ENCODE measurements at places on chromosomes 1 and 21.

DNA sequence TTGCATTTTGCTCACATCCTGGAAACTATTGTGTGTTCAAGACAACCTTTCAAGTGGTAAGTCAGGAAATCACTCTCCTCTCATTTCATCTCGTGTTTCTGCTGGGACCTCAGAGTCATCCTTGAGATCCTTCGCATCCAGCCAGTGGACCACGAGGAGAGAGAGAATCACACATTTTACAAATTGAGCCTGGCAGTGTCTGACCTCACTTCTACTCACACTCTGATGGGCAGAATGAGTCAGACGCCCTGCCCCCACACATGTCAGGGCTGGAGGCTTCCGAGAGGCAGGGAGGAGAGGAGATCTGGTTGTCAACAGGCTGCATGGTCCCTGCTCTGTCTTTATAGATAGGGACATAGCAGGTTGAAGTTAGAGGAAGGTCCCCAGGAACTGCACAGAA is 509.7 kb downstream of the AJAP1 start:
- DNase-seq, result no peak

DNA sequence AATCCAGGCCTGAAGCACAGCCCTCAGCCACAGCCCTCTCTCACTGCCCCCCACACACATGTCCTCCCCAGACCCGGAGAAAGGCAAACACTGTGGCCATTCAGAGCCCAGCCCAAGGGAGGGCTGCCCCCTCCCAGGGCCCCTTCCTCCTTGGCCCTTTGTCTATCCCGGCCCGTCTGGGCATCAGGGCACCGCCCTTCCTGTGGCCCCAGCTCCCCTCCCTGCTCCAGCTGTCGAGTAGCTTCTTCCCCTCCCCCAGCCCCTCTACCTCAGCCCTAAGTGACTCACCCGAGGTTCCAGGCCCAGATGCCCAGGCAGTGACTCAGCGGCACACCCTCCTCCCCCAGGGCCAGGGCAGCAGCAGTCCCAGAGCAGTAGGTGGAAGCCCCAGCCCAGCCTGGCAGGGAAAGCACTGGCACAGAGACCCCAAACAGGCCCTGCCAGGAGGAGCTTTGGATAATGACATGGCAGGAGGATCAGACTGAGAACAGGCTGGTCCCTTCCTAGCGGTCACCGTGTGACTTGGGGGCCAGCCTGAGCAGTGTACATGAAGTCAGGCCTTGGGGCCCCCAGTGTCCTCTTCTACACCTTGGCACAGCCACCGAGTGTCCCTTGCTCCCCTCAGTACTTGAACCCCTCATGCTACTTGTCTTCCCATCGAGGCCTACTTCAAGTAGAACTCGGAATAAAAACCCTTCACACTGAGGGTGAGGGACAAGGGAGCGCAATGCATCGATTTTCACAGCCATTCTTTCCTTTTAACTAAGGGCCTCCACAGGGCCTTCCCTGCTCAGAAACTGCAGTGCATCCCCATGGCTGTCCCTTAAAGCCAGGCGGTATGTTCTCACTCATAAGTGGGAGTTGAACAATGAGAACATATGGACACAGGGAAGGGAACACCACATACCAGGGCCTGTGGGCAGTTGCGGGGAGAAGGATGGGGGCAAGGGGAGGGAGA is 1.0 kb upstream of the S100A2 start:
- DNase-seq, result peak; percentile 92

GRCh38 chr1:47434051-47434842 is 3.6 kb upstream of the FOXD2 start:
- no peak for DNase-seq

GRCh38 chr1:221449801-221450470 is 292.0 kb downstream of the DUSP10 start:
- DNase-seq, result no peak

- no peak for DNase-seq
Measured at GRCh38 chr21:45920824-45921600, 60.6 kb upstream of the COL6A1 start.

- no peak for DNase-seq
Measured at GRCh38 chr1:94971491-94971924, 44.6 kb upstream of the CNN3 start.

DNA sequence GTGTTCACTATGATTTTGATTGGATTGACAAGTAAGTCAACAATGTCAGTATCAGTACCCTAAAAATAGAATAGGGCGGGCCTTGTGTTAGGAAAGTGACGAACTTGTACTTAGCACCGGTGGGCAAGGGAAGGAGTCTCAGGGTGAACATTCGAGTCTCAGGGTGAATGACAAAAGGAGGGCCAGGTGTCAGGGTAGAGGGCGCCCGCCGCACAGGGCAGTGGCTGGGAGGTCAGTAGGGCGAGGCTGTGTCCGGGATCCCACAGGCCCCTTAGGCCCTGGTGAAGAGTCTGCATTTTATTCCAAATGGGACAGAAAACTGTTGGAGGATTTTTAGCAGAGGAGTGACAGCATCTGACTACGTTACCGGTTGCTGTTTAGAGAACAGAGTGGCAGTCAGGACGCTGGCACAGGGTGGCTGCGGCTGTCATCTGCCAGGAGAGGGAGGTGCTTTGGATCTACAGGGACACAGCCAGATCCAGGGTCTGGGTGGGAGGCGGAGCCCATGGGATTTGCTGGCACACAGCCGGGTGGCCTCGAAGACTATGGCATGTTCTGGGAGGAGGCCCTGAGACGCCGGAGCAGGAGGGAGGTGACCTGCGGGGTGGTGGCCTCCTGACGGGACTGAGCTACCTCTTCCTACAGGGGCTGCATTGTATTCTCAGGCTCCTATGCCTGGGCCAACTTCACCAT is 11.0 kb downstream of the AGTRAP start:
- no peak for DNase-seq

- no peak for DNase-seq
Measured at GRCh38 chr1:41399145-41399795, 38.0 kb downstream of the FOXO6 start.

- DNase-seq, result no peak
Measured at GRCh38 chr1:220818421-220819173, 31.9 kb downstream of the MTARC1 start.

DNA sequence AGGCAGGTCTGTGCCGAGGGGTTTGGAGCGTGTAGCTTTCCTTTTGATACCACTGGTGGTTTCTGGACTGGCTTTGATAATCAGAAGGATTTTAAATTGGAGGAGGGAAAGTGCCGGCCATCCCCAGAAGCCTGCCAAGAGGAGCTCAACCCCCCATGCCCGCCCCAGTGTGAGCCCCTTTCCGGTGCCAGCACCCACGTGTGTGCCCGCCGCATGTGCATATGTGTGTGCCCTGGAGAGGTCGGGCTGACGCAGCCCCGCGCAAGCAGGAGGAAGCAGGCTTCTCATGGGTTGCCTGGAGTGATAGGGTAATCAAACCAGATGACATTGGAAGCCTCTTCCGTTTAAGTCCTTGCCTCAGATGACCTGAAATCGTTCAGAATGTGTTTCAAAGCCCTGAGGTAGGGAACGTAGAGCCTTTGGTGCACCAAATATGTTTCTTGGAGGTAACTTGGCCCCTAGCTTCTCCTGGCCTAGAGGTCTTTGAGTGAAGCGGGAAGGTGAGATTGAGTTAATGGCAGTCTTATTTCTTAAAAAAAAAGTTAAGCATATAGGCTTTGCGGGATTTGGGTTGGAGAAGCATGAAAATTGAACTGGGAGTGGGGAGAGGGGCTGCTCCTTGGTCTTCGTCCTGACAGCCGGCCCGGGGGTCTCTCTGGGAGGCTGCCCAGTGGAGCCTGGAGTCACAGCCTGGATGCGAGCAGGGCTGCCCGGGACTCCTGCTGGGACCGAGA is 34.1 kb upstream of the ARHGEF16 start:
- no peak for DNase-seq

GRCh38 chr1:18583326-18583941 is 47.2 kb upstream of the PAX7 start:
- DNase-seq, result no peak

DNA sequence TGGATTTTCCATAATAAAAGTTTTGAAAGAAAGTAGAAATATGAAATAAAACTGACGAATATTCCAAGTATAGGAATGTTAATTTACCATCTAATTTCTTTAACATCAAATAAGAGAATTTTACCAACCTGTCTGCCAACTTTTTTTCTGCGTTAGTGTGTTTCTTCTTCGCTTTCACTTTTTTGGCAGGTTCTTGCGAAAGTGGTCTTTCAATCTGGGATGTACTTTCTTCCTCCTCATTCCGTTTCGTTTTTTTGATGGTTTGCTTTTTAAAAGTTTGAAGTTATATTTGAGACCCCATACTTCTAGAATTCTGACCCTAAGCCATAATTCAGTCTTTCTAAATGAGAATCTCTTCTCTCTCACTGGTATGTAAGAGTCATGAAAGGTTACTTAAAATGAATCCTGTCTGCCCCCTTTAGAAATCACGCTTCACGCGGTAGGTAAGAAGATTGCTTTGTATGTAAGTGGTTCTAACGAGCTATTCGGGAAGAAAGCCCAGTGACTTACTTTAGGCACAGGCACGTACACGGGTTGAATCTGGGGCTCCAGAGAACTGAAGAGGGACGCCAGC is 580 bp downstream of the RBM34 start:
- peak; percentile 48 for DNase-seq

- no peak for DNase-seq
Measured at GRCh38 chr1:209397371-209397770, 186.1 kb upstream of the CAMK1G start.

GRCh38 chr1:182794676-182795201 is 5.2 kb downstream of the NPL start:
- DNase-seq, result no peak

- DNase-seq, result no peak
Measured at GRCh38 chr1:63746129-63746864, 27.5 kb upstream of the ROR1 start.

DNA sequence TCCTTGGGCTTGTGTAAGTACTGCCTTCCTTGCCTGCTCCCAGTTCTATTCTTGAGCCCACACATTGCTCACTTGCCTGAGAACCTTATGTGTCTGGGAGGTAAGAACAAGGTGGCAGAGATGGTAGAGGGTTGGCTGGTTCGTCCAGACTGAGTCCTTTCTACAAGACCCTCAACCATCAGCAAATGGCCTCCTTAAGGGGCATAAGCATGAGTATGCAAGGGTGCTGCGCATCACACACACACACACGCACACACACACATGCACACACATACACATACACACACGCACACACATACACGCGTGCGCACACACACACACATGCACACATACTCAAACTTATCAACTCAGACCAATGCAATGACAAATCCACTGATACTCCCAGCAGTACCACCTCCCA is 56.9 kb downstream of the RHBG start:
- DNase-seq, result no peak

- no peak for DNase-seq
Measured at GRCh38 chr1:6456800-6457466, 9.0 kb downstream of the TNFRSF25 start.

DNA sequence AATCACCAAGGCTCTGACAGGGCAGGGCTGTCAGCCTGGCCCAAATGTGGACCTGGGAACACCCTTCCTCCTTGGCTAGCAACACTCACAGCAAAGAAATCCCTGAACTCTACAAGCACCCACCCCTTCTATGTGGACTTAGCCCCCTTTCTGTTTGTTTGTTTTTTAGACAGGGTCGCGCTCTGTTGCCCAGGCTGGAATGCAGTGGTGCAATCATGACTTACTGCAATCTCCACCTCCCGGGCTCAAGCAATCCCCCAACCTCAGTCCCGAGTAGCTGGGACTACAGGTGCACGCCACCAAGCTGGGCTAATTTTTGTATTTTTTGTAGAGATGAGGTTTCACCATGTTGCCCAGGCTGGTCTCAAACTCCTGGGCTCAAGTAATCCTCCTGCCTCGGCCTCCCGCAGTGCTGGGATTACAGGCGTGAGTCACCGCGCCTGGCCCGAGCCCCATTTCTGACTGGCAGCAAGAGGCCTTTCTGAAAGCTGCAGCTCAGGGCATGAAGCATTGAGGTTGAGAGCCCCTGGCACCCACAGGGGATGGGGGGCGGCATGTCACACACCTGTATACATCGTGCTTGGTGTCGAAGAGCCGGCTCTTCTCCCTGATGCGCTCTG is 16.2 kb downstream of the RIPK4 start:
- DNase-seq, result no peak

DNA sequence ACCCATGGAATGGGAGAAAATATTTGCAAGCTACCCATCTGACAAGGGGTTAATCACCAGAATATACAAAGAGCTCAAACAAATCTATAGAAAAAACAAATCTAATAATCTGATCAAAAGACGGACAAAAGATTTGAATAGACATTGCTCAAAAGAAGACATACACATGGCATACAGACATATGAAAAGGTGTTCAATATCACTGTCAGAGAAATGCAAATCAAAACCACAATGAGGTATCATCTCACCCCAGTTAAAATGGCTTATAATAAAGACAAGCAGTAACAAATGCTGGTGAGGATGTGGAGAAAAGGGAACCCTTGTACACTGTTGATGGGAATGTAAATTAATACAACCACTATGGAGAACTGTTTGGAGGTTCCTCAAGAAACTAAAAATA is 600.9 kb downstream of the SMYD3 start:
- DNase-seq, result no peak

DNA sequence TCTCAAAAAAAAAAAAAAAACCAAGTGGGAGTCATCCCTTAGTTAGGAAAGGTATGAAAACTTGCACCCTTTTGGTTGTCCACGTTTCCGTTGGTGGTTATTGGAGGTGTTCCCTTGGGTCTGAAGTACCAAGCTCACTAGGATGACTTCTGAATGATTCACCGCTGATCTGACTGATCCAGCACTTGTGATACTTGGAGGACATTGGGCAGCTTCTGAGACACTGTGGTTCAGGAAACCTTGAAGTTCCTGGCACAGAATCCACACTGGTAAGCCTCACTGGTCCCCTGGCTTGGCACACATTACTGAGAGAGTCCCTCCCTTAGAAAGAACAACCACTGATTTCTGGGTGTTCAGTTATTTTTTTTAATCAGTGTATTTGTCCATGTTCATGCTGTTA is 91.9 kb downstream of the RYR2 start:
- no peak for DNase-seq

DNA sequence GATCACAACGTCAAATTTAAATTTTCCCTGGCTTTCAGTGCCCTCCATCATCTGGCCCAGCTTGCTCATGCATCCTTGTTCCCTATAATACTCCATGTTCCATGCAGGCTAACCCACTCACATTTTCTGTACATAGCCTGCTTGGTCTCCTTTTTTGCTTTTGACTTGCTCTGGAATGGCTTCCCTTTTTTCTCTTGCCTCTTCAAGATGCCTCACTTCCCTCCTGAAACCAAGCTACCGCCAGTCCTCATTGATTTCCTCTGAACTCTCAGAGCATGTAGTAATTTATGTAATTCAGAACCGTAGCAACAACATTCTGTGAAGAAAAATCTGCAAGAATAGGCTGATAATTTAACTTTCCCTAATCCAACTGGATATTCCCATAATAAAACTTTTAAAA is 10.3 kb downstream of the CAP1 start:
- DNase-seq, result no peak

DNA sequence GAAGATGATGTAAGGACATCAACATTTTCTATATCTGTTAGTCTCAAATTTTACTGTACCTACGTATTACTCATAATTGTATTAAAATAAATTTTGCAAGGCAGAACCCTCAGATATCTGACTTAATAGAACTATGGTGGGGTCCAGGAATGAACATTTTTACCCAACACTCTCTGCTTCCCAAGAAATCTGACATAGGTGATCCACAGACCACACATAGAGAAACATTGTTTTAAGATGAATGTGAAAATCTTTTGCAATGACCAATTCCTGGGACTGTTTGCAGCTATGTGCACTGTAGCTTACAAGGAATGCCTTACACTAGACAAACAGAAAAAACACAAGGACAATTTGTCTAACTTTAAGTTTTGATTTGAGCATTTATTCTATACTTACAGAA is 645.6 kb upstream of the ADGRL2 start:
- no peak for DNase-seq
